ENCODE measurements at places on chromosomes 1 and 21.

DNA sequence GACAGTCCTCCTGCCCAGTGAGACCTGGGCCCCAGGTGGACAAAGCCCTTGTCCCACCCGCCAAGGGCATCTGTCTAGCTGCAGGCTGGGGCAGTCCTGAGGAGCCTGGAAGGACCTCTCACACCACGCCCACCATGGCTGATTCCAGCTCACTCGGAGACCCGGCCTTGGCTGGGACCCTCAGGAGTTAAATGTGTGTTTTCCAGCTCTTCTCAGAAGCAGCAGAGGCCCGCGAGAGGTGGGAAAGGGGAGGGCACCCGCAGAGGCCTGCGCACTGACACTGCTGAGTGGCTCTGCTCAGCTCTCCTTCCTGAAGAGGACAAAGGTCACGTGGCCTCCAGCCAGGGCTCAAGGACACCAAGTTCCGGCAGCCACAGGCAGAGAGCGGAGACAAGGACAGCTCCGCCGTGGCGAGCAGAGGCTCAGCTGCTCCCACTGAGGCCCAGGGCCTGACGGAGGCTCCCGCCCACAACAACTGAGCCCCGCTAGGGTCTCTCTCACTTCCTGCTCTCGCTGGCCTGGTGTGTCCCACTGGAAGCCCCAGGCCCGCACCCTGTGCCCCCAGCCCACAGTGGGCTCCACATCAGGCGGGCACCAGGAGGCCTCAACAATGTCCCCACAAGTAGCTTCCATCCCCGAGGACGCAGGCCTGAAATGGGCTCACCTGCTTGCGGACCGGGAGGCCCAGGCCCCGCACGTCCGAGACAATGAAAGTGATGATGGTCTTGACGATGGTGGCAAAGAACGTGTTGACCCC, 16.9 kb downstream of the SLC19A1 start:
- DNase-seq, result no peak

DNA sequence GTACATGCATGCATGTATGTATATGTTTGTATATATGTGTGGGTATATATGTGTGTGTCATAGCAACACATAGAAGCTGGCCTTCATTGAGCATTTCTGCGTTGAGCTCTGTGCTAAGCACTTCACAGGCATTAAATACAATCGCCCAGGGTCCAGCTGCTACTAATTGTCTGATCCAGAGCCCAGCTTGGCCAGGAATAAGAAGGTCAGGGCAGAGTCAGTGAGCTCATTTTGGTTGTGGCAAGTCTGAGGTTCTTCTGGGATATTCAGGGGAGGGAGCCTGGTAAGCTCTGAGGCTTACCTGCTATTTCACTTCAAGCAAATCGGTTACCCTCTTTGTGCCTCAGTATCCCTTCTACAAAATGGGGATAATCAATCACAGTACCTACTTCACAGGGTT, 59.6 kb downstream of the FOXO6 start:
- DNase-seq, result peak; percentile 70

GRCh38 chr1:72007312-72007711, 275.0 kb downstream of the NEGR1 start:
- DNase-seq, result no peak

DNA sequence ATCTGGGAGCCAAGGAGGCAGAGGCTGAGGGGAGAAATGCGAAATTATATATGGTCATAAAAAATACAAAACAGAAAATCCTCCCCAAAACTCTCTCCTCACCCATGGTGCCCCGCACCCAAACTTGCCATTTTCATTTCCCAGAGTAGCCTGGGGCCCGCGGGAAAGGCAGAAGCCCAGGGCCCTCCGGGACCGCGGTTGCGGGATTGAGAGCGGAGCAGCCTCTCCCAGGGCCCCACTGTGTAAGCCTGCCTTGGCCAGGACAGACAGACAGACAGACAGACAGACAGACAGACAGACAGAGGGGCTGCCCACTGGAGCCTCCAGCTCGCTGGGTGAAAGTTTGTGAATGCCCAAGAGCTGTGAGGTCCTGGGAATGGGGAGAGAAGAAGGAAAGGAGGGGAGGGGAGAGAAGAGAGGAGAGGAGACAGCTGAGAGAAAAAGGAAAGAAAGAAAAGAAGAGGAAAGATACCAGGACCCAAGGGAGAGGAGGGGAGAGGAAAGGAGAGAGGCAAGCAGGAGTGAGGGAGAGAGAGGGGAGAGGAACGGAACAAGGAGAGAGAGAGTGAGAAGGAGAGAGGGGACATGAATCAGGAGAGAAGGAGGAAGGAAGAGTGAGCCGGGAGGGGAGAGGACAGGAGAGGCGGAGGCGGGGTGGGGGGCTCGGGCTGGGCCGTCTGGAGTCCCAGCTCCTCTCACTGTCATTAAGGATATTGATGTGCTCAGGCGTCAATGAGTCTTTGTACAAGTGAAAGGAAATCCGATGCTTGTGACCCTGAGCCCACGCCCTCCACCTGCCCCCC, 69.3 kb upstream of the CASZ1 start:
- peak; percentile 61 for DNase-seq

DNA sequence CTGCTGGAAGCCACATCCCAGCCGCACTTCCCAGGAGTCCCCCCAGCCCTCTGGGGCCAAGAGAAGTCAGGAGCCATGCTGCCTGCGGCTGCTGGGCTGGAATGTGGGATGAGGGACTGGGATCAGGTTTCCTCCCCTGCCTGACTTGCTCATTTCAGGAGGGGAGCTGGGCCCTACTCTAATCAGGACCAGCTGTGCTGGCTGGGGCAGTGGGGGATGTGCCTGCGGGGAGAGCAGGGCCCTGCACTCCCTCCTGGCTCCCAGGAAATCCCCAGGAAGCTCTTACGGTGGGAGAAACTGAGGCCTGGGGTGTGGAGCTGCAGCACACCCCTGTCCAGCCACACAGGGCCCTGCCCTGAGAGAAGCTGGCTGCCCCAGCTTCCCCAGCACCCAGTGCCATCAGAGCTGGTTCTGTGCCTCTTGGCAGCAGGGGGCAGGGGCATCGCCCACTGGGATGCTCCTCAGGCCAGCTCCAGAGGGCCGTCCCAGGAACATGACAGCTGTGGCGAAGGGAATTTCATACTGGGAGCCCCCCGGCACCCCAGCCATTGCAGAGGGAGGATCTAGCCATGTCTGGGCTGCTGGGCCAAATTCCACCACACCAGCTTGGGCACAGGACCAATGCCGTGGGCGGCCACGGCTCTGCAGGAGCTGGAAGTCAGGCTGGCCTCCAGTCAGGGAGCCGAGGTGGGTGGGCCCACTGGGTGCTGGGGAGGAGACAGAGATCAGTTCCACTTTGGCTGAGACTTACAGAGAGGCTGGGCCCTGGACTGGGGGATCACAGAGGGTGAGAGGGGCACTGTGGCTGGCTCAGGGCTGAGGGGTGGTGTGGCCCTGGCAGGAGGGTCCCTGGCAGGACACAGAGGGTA, 21.3 kb upstream of the PRSS38 start:
- peak; percentile 87 for DNase-seq

DNA sequence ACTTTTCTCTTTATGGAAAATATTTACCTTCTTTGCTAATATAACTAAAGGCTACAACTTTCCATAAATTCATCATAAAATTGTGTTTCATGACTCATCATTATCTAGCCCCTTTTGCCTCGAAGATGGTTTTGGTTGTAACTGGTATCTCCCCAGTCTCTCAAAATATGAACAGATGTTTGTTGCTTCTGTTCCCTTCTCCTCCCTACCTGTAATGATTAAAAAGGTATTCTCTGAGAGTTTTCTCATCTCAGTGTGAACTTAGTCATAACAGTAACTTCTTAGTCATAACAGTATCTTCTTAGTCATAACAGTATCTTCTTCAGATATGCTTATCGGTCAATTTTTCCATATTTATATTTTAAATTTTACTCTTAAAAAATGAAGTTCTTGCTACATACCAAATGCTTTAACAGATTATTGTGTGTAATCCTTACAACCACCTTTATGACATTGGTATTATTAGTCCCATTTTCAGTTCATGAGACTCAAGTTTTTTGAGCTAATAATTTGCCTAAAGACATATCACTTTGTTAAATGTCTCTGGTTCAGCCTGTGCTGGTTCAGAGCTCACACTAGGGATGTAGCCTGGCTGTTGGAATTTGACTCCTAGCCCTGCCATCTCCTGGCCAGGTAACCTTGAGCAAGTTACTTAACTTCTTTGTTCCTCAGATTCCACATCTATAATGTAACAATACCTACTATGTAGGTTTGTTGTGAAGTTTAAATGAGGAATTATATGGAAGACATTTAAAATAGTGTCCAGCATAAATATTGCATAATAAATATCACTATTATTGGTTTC, 32.6 kb downstream of the ATP1B1 start:
- no peak for DNase-seq

DNA sequence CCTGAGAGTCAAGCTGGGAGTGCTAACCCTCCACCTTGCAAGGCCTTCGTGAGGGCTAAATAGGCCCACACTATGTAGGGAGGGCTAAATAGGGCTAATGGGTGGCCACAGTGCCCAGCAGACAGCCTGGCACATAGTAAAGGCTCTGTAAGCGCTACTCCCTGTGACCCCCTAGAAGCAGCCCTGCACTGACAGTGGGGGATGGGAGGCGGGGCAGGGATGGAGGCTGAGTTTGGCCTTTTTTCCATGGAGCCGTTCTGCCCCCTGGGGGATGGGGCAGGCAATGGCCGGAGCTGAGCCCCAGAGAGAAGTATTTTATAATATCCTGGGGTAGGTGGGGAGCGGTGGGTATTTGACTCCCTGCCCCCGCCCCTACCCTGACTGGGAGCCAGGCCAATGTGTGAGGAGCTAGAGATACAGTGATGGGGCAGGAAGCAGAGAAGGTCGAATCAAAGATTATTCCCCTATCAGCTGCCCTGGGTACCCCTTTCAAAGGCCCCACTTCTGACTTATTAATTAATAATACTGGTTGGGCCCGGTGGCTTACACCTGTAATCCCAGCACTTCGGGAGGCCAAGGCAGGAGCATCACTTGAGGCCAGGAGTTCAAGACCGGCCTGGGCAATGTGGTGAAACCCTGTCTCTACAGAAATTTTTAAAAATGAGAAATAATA, 42.3 kb downstream of the LACTBL1 start:
- DNase-seq, result peak; percentile 84

GRCh38 chr1:55547405-55547804, 332.2 kb upstream of the USP24 start:
- DNase-seq, result peak; percentile 68

DNA sequence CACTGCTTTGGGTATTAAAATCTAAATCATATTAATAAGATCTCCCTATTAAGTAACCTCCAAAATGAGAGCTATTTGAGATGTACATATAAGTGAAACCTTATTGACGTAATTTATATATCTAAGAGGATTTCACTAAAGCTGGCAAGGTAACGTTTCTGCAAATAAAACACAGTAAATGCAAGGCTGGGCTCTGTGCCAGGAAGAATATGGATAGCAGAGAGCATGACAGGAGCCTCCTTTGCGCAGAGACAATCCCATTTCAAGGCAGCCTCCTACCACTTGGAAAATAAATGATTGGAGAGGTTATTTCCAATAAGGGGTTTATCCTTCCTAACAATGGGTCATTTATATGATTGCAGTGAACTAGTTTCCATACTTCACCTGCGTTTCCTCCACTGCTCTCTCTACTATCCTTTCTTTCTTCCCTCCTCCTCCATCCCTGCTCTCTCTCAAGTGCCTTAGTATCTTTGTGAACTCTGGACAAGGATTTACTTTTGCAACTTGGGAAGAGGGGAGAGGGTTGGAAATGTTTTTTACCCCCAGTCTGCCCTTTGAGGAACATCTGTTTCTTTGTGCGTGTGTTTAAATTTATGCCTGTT, 3.0 kb upstream of the NFIA start:
- peak; percentile 78 for DNase-seq

DNA sequence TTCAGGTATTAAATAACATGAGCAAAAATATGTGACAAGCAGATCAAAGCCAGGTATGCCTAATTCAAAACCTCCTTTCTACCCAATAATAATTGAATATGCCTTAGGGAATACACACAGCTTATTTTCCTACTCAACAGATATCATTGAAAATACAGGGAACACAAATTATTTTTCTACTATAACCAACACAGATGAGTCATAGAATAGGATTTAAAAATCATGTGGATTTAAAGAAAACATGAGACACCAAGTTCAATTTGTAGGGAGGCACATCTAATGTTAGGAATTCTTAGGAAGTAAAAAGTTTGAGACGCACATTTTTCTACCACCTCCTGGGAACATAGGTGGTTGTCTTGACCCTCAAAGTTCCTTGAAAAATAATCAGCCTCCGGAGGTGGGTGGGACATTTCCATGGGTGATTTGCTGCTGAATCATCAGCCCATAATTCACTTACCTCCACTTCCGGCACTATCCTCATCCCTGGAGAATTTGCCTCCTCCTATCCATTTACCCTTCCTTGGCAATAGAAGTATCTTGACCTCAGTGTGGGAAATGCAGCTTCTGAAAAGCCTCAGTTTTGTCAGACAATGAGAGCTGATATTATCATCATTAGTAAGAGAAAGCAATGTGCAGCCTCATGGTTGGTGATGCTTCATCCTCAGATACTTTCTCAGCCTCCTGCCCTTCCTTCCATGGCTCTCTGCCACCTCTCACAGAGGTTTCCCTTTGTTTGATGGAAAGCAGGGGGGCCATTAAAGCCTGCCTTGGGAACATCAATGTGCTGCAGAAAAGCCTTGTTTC, 33.5 kb upstream of the RGS4 start:
- peak; percentile 48 for DNase-seq

- no peak for DNase-seq
Measured at GRCh38 chr1:76260279-76260678, 185.7 kb downstream of the ST6GALNAC3 start.

- no peak for DNase-seq
Measured at GRCh38 chr1:230120921-230121381, 53.9 kb downstream of the GALNT2 start.

DNA sequence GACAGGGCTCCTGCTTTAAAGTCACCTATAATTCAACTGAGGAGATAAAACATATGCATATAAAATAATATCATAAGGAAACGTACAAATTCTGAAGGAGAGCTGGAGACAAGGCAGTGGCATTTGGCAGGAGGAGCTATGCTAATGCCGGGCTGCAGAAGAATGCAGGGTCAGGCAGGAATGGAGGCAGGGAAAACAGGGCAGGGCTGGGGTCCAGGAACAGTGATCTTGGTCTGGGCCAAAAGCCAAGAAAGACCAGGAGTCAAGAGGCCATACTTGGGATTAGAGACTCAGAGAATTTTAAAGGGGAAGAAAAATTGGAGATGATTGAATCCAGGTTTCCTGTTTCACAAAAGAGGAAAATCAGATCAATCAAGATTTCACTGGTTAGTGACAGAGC, 20.0 kb upstream of the BRDT start:
- DNase-seq, result no peak

DNA sequence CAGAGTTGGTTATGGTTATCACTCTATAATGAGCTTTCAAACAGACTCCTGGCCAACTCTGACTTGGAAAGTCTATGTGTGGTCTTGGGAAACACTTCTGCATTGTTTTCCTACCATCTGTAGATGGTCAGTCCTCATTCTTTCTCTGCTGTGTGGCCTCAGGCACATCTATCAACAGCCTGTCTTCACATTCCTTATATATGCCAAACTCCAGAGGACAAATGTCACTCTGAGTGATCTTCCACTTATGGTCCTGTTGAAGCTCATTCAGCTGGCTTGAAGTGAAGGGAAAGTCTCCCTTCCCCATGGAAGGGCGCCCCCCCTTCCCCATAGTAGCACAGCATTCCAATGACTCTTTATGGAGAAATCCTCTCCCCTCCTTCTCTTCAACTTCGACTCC, 58.7 kb downstream of the VANGL2 start:
- no peak for DNase-seq

Measured in eye (tissue), 1 donor.